ENCODE measurements at places on chromosomes 1 and 21.

DNA sequence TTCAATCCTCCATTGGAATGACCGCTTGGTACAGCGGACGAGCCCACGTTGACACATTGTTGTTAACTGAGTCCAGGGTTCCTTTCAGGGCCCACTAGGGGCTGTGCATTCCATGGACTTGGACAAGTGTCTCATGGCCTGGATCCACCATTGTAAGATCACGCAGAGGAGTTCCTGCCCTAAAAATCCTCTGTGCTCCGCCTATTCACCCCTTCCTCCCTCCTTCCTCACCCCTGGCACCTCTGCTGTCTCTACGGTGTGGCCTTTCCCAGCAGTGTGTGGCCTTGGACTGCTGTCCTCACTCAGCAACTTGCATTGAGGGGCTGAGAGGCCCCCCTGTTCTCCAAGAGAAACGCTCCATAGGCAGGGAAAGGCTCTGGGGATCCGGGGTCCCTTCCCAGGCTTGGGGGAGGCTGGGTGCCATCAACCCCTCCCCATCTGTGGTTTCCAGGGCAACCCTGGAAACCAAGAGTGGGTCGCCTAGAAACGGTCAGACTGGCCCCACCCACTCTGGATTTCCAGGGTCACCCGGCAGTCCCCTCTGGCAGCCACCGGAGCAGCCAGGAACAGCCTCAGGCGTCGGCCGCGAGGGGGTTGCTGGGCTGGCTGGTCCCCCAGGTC, 50.9 kb downstream of the MEGF6 start:
- no peak for DNase-seq

GRCh38 chr1:89697383-89697782, 64.5 kb downstream of the LRRC8C start:
- DNase-seq = no peak

DNA sequence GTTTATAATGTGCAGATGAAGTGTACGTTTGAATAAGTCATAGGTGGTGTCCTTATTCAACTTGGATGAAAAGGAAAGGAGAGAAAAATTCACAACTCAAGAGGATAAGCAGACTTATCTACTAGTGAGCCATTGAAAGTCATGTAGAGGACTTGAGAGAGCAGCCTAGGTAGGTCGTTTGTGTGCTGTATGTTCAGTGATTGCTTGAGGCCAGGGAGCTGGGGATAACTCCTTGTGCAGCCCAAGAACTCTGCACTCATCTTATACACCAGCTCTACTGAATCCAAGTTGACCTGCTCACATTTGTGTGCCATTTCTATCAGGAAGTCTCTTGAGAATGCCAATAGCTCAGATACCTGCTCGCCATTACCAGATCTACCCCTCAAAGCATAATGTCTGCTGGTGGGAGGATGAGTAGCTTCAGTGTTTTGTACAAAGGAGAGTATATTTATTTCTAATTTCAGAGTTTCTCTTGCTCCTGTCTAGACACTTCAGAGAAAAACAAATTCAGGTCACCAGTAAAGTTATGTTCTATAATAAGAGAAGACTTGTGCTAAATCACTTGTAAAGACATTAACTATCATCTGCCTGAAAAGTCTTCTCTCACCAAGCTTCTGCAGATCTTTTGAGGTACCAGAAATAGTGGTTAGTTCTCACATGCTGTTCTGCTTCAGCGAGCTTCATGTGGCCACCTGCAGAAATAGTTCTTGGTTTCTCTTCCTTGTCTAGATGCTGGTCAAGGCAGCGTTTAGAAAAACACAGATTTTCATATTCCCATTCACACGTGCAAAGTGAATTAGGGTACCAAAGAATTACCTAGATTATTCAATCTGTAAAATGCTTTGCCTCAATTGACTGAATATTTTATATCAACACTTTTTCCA, 10.8 kb downstream of the S1PR1 start:
- DNase-seq = no peak

DNA sequence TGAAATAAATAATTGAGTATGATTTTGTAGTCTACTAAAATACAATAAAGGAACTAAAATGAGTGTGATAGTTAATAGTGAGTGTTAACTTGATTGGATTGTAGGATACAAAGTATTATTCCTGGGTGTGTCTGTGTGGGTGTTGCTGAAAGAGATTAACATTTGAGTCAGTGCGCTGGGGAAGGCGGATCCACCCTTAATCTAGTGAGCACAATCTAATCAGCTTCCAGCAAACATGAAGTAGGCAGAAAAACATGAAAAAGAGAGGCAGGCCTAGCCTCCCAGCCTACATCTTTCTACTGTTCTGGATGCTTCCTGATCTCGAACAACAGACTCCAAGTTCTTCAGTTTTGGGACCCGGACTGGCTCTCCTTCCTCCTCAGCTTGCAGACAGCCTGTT, 1716.6 kb downstream of the MRPL39 start:
- DNase-seq = no peak

GRCh38 chr21:45900034-45900868, 81.3 kb upstream of the COL6A1 start:
- DNase-seq = no peak

- DNase-seq = peak; percentile 64
Observed at GRCh38 chr1:108200687-108201051, 526 bp upstream of the SLC25A24 start.

GRCh38 chr1:147522775-147523174, 18.5 kb upstream of the BCL9 start:
- DNase-seq = no peak

DNA sequence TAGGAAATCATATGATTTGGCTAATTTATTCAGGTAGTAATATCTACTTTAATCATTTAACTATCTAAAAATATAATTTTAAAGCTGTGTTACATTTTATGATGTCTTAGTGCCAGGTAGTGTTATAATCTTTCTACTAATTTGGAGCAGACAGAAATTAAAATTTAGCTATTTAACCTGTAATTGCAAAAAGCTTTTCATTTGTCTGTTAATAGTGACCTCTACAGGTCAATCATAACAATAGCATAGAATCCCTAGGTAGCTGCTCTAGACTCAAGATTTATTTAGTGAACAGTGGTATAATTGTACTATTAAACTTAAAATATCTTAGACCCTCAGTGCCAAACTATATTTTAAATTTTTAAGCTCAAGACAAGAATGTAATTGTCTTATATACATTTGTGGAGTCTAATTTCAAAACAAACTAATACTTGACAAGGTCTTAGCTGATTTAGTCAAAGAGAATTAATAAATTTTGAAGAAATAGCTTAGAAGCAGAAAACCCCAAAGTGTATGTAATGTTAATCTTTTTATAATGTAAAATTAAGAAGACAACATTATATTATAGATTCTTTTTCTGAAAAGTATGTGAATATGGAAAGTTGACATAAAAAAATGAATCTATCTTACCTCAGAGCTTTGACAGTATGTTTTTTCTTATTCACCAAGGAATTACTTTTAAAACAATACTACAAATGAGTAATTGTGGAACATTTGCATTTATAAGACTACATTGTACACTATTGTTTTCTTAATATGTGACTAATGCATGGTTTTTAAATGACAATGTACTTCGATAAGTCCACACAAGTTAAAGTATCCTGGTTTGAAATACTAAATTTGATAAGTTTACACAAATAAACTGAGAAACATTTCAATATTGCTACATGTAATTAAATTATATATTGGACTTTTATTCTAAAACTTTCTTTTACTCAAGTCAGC, 64.1 kb upstream of the RNPC3 start:
- DNase-seq = peak; percentile 33

DNA sequence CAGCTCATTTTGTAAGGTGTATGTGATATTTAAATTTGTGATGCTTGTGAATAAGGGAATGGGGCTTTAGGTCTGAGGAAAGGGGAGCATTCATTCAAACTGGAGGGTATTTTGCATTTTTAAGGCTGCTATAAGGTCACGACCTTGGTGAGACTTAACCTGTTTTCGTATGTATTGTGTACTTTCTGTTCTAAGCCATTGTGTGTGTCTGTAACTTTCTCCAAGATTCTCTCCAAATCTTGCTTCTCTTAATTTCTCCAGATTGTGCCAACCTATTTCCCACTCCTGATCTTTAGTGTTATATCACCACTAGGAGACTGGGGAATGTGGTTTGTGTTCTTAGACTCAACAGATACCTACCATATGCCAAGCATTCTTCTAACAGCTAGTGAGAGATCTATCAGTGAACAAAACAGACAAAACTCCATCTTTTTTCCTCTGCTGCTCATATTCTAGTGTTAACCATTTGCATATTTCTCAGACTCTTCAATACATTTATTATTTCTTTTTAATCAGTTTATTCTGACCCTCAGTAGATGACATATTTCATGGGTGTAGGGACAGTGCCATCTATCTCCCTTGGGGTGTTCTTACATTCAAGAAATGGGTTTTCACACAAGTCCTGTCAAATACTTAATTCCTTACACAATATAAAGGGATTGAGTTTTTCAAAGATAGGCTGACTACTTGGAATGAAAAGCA, 27.5 kb downstream of the ATP1B1 start:
- peak; percentile 79 for DNase-seq

- DNase-seq = peak; percentile 42
Observed at GRCh38 chr21:44870748-44871495, 2.6 kb downstream of the PTTG1IP start.

DNA sequence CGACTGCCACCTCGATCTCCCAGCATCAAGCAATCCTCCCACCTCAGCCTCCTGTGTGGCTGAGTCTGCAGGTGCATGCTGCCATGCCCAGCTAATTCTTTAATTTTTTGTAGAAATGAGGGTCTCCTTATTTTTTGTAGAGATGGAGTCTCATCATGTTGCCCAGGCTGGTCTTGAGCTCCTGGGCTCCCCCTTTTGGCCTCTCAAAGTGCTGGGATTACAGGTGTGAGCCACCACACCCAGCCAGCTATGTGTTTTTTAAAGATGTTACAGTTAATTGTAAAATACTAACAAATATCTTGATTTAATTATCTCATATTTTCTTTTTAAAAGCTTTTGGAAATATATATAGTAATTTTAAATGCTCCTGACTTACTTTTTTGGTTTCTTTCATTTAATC, 181.3 kb upstream of the DMRTA2 start:
- DNase-seq = no peak

DNA sequence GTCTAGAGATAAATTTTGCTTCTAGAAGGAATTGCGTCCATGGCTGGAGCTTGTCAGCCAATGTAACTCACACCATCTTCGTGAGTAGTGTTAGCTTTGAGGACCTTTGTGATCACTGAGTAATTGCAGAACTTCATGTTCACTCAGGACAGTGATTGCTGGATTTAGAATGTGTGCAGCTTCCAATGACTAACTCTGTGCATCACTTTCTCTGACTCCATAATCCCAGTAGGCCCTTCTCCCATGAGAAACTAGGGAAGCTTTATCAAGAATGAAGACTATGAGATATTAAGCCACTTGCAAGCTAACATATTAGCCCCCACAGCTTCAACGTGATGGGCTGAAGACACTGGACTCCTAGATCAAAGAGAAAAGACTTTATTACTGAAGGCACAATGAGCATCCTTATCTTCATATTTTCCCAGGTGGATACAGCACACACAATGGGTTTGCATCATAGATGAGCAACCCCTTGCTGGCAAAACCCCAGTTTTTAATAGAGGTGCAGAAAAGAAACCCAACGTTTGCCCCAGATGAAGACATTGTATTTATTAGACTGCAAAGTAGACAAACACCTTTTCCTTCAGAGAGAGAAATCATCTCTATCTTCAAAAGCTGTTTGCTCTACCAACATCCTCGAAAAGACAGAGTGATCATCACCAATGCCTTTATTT, 561.0 kb downstream of the LTN1 start:
- no peak for DNase-seq

- no peak for DNase-seq
Observed at GRCh38 chr1:147605591-147605990, 64.3 kb downstream of the BCL9 start.

DNA sequence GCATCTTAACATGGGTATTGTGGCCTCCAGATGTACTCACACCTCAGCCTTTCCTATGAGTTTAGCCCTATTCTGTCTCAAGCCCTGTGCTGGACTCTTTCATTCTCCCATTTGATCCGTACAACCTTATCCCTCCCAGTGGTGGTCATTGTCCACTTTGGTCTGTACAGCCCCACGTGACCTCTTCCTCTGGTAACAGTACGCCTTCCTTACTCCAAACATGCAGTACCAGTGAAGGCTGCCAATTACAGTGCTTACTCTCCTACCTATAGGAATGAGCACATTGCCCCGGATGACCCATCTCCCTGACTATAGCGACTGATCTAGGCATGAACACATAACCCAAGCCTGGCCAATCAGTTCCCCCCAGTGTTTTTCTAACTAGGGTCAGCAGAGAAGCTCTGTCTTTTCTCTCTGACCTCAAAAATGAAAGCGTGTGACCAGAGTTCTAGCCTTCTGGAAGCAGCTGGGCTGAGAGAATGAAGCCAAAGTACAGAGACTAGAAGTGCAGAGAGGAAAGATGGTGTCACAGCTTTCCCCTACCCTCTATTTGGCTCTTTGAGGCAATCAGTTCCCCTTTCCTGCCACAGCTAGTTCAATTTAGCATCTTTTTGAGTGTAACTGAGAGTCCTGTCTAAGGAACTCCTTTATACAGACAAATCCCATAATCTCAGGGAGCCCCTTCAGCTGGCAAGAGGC, 9.9 kb upstream of the QSOX1 start:
- DNase-seq = no peak

DNA sequence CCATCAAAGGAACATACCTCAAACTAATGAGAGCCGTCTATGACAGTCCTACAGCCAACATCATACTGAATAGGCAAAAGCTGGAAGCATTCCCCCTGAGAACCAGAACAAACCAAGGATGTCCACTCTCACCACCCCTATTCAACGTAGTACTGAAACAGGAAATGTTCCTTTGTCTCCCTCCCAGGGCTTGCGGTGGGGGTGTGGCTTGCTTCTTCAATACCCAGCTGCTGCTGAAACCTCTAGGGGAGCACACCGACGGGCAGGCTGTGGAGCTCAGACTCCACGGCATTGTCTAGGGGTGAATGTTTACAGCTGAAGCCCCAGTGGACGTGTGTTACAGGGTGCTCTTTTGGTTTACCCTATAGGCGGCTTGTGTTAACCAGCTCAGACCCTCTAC, 30.5 kb upstream of the B3GALT2 start:
- no peak for DNase-seq

DNA sequence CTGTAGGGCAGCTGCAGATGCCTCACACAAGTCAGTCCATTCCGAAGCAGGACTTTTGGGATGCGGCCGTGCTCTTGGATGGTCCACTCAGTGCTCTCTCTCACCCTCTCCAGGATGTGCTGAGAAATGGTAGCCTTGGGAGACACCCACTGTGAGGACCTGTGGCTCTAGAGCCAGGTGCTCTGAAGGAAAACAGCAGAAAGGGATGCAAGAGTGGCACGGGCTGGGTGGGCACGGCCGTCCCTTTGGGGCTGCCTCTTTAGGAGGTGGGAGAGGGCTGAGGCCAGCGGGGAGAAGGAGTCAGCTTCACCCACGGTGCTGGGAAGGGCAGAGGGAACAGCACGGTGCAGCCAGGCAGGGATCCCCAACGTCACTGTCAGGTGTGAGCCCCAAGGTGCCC, 106.1 kb downstream of the RIPK4 start:
- no peak for DNase-seq

GRCh38 chr1:153976819-153977249, 640 bp downstream of the JTB start:
- no peak for DNase-seq

DNA sequence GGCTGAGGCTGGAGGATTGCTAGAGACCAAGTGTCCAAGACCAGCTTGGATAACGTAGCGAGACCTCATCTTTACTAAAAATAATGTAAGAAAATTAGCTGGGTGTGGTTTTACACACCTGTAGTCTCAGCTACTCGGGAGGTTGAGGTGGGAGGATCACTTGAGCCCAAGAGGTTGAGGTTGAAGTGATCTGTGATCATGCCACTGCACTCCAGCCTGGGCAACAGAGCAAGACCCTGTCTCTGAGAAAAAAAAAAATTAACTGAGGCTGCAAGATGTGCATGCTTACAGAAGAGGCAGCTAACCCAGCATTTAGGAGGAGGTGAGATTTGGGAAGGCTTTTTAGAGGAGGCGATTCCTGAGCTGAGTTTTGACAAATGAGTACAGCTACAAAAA, 9.5 kb downstream of the AK4 start:
- DNase-seq = no peak
